Esophagus mucosa (tissue), 1 donor: ENCODE measurements at places on chromosomes 7 and 10. TPM values are rescaled to one million over a fixed set of nuclear protein-coding genes. Genes with fewer than 3 reads are reported as not detected.

DNA sequence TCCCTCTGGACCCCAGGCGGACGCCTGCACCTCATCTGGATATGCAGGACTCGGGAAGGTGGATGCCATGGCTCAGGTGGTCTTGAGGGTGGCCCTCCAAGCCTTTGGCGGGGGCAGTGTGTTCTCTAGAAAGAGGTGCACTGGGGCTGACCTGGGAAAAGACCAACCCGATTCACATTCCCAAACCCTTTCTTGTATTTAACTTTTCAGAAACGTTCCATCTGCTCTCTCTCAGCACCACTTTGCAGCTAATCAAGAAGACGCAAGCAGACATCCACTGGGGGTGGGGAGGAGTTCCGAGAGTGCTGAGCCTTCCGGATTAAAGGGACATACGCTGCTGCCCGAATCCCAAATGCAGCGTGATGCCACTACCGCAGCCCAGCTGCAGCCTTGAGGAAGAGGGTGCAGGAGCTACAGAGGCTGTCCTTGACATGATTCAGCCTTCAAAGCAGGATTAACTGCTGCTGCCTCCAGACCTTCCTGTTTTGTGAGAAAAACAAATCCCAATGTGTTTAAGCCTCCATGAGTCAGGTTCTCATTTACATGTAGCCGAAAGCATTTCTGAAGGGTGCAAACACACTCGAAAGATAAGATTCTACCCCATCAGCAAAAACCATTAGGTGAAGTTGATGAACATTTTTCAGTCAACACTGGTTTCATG lies 39.9 kb downstream of the RBM17 start:
- peak; percentile 91 for ATAC-seq

DNA sequence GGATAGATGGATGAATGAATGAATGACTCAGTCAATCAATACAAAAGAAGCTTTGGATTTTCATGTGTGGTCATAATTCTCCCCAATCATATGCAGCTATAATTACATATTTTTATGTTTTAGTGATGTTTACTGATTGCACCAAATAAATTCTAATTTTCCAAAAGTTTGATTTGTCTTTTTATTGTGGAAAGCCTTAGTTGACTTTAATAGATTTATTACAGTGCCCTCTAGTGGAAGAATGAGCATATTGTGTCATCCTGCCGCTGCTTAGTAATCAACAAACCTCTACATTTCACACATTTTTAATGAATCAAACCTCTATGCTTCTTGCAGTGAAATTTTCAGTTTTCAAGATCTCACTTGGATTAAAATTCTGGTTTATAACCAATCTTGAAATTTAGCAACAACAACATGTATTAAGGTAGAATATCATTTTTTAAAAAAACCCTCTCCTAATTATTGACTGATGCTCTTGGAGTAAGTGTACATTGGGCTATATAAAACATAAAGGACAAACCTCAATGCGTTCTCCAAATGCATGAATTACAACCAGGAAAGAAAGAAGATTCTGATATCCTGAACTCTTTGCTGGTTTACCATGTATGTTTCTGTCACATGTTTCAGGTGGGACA lies 55.6 kb upstream of the PNLIP start:
- no peak for ATAC-seq

GRCh38 chr7:7476381-7476780 lies 59.3 kb downstream of the COL28A1 start:
- no peak for ATAC-seq

The LIPF gene
- total RNA-seq = not detected

DNA sequence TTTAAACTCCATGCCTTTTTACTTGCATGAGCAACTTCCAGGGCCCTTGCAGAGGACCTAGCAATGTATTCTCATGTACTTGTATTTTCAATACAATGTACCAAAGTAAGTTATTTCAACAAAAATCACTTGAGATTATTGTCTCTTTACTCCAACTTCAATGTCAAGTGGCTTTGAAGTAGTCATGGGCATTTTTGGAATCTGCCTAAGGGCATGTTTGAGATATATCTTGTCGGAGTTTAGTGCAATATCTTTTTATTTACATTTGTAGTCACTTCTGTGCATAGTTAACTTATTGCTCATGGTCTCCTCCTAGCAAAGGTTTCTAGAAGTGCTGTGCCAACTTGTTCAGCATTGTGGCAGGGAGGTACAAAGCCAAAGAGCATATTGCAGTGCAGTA lies 508.7 kb upstream of the SEMA3D start:
- ATAC-seq = peak; percentile 67

GRCh38 chr10:100996678-100997359 lies 2.8 kb upstream of the LZTS2 start:
- peak; percentile 25 for ATAC-seq
